ENCODE measurements at places on chromosomes 3 and 15.

DNA sequence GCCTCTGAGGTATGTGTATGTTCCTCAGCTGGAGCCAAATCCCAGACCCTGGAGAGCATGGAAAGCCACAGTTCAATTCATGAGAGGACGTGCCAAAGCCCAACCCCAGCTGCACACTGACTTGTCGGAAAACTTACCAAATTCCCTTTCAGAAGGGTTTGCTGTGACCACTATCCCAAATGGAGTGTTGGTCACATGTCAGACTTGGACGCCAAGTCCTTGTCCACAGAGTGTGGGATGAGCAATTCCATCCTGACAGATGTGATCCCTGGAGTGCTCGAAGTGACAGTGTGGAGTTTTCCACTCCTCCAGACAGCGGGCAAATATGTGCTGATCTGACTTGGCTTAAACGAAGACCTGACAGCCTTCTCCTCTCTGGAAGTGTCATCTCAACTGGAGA, 71.2 kb downstream of the RORA start:
- no peak for DNase-seq

GRCh38 chr3:40086890-40087883, 222.3 kb upstream of the EIF1B start:
- DNase-seq: no peak

- DNase-seq: no peak
Measured at GRCh38 chr3:52178537-52178936, 19.4 kb upstream of the ALAS1 start.

GRCh38 chr3:114659109-114660061, 365.6 kb downstream of the TIGIT start:
- no peak for DNase-seq

DNA sequence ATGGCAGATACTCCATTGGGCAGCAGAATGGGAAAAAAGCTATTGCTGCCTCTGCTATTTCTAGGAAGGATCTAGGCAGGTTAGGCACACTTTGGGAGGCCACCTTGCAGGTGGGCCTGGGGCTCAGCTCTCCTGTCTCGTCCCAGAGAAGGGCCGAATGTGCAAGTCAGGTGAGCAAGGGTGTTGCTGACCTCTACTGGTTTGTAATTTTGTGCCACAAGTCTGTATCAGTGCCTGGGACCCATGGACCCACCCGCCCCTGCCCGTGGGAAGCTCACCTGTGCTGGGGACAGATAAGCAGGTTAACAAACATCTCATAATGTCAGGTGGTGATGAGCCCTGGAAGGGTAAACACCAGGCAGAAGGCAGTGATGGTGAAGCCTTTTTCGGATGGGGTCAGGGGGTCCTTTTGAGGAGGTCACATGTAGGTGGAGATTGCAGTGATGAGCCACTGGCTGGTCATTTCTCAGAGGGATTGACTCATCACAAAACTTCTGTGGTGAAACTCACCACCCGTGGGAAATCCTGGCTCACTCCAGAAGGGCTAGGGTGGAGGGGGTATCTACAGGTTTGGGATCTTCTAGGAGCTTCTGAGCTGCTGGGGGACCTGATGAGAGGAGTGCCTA, 161.3 kb downstream of the KLF13 start:
- peak; percentile 81 for DNase-seq
